ENCODE measurements at places on chromosomes 3 and 15. TPM values are rescaled to one million over a fixed set of nuclear protein-coding genes. Genes with fewer than 3 reads are reported as not detected.

DNA sequence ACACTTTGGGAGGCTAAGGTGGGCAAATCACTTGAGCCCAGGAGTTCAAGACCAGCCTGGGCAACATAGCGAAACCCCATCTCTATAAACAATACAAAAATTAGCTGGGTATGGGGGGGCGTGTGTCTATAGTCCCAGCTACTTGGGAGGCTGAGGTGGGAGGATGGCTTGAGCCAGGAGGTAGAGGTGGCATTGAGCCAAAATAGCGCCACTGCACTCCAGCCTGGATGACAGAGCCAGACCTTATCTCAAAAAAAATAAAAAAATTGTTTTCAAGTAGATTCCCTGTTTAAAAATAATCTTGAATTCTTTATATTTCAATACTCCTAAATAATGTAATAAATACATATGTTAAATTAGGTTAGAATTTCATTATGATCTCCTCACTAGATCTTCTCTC, 9.8 kb downstream of the HMCES start:
- DNase-seq: no peak

DNA sequence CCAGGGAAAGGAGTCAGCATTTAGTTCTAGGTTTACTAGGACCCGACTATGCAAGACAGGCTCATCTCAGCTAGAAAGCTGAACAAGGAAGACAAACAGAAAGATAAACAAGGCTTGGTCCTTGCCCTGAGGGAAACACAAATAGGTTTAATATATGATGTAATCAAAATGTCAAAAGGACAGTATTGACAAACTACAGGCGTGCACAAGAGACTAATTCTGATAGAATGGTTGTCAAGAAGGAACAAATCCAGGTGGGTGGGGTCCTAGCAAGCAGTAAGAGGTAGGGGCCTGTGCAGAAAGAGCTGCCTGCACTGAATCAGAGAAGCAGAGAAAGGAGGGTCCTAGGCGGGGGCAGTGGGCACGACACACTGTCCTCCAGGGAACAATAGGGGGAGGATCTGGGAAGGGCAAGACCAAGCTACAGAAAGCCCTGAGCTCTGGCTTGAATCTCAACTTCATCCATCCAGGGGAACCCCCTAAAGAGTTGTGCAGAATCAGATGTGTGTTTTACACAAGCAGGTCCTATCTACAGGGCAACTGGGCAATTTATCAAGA, 23.4 kb downstream of the RFTN1 start:
- DNase-seq: no peak

Gene FBXL2
- 4.0 TPM for total RNA-seq

Gene CGNL1
- total RNA-seq: 5.5 TPM

Gene CCR2
- not detected for total RNA-seq

Gene NPAP1
- not detected for total RNA-seq

GRCh38 chr3:168342946-168343850, 247.5 kb upstream of the GOLIM4 start:
- no peak for DNase-seq

Gene SKOR1
- 3.1 TPM for total RNA-seq

Gene NOX5
- not detected for total RNA-seq

Gene TEX9
- total RNA-seq: 4.4 TPM

GRCh38 chr3:57892423-57892822, 115.8 kb upstream of the FLNB start:
- DNase-seq: no peak

GRCh38 chr3:149276619-149277018, 55.0 kb upstream of the CP start:
- no peak for DNase-seq

DNA sequence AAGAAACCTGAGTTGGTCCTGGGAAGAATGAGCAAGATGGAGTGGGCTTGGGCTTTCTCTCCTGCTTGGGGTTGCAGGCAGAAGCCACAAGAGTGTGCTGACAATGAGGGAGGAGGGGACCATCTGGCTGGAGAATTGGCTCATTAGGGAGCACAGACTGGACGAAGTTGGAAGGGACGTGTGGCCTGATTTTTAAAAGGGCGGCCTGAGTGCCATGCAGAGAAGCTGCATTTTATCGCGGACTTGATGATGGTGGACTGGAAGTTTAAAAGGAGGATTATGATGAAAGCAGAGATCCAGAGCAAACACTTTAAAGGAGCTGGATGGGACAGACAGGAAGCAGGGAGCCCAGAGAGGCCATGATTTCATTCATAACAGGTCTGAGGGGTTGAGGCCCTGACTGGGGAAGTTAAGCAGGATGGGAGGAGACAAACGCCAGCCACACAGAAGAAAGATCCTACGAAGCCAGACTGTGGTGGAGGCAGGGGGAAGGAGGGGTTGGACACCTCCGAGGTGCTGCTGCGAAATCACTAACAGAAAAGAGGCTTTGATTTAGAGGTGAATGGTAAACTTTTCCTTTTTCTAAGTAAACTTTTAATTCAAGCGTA, 23.6 kb downstream of the TLNRD1 start:
- no peak for DNase-seq

Gene PLS1
- 27.2 TPM for total RNA-seq

Gene RHOV
- 0.61 TPM for total RNA-seq

DNA sequence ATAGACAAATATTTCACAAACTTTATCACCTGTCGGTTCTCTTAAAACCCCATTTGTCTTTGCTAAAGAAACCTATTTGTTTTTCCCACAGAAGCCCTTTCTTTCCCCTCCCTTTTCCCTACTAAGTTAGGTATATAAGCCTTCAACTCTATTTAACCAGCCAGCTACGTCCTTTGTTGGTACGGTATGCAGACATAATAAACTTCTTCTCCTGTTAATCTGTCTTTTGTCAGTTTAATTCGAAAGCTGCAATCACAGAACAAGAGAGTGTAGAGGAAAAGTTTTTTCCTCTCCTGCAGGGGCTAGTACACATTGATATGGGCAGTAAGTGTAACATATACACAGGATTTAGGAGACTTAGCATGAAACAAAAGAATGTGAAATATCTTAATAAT, 21.9 kb upstream of the C15orf39 start:
- no peak for DNase-seq

- DNase-seq: peak; percentile 74
These were observed 135.1 kb upstream of the RASGRP1 start for GRCh38 chr15:38699633-38700230.

DNA sequence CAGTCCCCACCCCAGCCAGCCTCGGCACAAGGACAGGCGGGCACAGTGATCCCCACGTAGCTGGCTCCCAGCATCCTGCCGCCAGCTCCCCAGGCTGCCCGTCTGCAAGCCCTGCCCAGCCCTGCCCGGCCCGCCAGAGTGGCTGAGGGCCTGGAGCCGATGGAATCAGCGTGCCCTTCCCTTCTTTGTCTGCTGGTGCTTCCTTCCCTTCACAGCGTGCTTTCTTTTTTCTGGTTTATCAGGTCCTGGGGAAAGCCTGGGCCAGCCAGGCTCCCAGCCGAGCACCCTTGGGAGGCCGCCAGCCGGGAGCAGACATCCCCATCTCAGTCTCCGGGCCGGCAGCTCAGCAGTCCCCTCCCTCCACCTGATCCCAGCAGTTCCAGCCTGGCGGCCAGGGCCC, 54.7 kb upstream of the SMAD6 start:
- no peak for DNase-seq

- DNase-seq: no peak
These were observed 6.9 kb downstream of the CP start for GRCh38 chr3:149214702-149215101.

All from SJCRH30 (cell line).